ENCODE measurements at places on chromosomes 11 and 22.
A peak's percentile ranks its signal among the peaks of the same experiment; 100 is the strongest.

- DNase-seq, result no peak
Measured at GRCh38 chr22:50686794-50687193, 14.2 kb downstream of the SHANK3 start.

GRCh38 chr22:37734964-37735451 is 38.2 kb downstream of the TRIOBP start:
- DNase-seq, result no peak

- DNase-seq, result no peak
Measured at GRCh38 chr11:48011102-48011797, 30.9 kb downstream of the PTPRJ start.

- DNase-seq, result peak; percentile 51
Measured at GRCh38 chr11:11558396-11558795, 63.4 kb downstream of the GALNT18 start.
